T follicular helper cell (primary cell): ENCODE measurements at places on chromosomes 7 and 10.

- DNase-seq = no peak
Observed at GRCh38 chr10:71629131-71629530, 90.4 kb downstream of the C10orf105 start.

- no peak for DNase-seq
Observed at GRCh38 chr10:117004227-117005025, 561 bp downstream of the SHTN1 start.

- no peak for DNase-seq
Observed at GRCh38 chr7:36048902-36049240, 104.2 kb upstream of the EEPD1 start.

- DNase-seq = no peak
Observed at GRCh38 chr10:131955591-131956340, 26.0 kb downstream of the BNIP3 start.

- DNase-seq = no peak
Observed at GRCh38 chr10:117668327-117669008, 125.9 kb downstream of the EMX2 start.

- DNase-seq = no peak
Observed at GRCh38 chr7:133530682-133531081, 277.8 kb downstream of the EXOC4 start.

GRCh38 chr10:125633517-125633999 lies 49.4 kb downstream of the TEX36 start:
- no peak for DNase-seq
